ENCODE measurements at places on chromosomes 4 and X.
A peak's percentile ranks its signal among the peaks of the same experiment; 100 is the strongest.

DNA sequence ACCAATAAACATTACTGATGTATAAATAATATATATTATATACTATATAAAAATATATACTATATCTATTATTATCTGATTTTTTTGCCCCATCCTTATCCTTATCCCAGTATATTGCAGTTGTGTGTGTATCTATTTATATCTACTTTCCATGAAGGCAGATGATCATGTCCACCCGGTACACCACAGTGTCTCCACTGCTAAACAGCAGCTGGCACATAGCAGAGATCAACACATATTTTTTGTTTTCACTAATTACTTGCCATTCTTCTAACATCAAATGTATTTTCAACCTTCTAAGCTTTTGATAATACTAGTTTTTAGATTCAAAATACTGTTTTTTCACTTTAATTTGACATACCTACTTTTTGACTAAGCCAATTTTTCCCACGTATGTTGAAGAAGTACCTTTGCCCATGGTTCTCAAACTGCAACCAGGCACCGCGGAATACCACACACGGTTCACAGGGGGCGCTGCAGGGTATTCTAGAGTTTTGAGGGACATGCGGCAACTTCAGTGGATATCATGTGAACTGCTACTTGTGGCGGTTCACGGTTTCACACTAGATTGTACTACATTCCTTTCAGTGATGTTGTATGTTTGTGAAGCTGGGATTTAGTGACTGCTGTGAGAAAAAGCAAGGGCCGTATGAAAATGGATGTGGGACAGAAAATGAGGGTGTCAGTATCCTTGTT is 182.5 kb upstream of the NPY2R start:
- DNase-seq, result peak; percentile 0

DNA sequence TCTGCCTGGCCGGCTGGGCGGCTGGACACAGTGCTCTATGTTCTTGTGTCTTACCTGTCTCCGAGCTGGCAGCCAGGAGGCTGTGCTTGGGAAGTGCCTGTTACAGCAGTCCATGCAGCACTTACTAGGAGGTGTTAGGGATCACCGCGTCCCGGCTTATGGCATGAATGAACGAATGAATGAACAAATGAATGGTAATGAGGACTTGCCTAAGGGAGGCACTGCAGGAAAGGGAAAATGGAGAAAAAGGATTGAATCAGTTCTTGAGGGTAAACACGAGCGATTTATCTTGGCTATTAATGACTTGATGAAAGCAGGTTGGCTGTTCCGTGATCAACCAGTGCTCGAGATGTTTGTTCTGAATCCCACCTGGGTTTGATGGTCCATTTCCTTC is 31.1 kb downstream of the TBC1D14 start:
- no peak for DNase-seq

- DNase-seq, result no peak
Measured at GRCh38 chr4:157217708-157218107, 2.8 kb upstream of the GRIA2 start.

DNA sequence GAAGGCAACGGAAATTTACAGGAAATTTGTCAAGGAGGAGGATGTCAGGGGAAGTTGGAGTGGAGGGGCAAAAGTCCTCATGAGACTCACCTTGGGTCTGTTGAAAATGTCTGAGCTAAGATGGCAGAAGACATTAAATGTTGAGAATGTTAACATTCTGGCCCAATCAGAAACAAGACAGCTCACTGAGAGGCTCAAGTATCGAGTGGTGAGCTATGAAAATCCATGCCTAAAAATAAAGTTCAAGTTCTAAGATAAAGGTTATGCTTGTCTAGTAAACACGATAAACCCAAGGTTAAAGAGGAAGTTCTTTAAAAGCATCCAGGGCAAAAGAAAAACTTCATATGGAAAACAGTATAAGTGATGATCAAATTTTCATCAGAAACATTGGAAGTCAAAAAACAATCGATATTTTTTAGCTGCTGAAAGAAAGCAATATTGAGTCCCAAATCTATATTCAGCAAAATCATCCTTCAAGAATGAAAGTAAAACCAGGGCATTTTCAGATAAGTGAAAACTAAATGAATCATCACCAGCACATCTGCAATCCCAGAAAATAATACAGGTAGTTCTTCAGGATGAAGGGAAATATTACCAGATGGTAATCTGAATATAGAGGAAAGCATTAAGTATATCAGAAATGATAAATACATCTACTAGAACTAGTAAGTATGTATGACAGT is 462.4 kb downstream of the TLL1 start:
- DNase-seq, result no peak
